GM18507 (cell line): ENCODE measurements at places on chromosomes 16 and 17.

DNA sequence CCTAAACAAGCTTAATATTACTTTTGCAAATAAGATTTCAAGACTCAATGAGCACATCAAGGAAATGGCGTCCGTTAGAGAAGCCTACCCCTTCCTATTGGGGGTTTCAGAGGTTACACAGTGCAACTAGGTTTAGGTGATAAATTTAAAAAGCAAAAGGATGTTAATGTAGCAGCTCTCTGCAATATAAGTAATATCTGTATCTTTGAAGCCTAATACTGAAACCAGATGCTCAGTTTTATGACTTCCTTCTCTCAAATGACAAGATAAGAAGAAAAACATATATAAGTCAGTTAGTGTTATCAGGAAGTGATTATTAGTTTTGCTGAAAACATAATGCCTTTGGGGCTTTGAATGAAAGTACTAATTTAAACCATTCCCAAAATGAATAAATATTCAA lies 54.3 kb upstream of the MED13 start:
- DNase-seq = peak; percentile 4

- DNase-seq = no peak
Observed at GRCh38 chr16:81748476-81749198, 30.5 kb upstream of the PLCG2 start.

- DNase-seq = no peak
Observed at GRCh38 chr17:45313996-45314740, 2.7 kb downstream of the MAP3K14 start.

DNA sequence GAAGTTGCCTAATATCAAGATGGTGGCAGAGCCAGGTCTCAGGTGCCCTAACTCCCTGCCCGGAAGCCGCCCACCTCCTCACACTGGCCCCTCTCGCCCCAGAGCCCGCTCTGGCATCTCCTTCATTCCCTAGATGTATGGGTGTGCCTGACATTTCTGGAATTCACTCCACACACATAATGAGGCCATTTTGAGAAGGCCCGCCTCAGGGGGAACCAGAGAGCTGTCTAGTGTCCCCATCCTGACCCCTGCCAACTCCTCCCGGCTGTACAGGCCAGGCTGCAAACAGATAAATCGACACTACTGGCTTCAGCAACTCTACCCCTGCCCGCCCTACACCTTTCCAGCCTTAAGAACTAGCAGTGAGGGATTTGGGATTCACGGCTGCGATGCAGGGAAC lies 7.7 kb downstream of the WNT3 start:
- no peak for DNase-seq

- DNase-seq = no peak
Observed at GRCh38 chr17:18968945-18969887, 17.3 kb downstream of the SLC5A10 start.

DNA sequence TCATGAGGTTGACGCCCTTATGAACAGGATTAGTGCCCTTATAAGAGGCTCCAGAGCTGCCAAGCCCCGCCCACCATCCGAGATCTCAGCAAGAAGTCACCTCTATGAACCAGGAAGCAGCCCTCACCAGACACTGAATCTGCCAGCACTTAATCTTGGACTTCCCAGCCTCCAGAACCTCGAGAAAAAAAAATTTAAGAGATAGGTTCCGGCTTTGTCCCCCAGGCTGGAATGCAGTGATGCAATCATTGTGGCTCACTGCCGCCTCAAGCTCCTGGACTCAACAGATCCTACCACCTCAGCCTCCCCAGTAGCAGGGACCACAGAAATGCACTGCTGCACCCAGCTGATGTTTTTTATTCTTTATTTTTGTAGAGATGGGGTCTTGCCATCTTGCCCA lies 22.5 kb upstream of the ADCY9 start:
- DNase-seq = no peak

DNA sequence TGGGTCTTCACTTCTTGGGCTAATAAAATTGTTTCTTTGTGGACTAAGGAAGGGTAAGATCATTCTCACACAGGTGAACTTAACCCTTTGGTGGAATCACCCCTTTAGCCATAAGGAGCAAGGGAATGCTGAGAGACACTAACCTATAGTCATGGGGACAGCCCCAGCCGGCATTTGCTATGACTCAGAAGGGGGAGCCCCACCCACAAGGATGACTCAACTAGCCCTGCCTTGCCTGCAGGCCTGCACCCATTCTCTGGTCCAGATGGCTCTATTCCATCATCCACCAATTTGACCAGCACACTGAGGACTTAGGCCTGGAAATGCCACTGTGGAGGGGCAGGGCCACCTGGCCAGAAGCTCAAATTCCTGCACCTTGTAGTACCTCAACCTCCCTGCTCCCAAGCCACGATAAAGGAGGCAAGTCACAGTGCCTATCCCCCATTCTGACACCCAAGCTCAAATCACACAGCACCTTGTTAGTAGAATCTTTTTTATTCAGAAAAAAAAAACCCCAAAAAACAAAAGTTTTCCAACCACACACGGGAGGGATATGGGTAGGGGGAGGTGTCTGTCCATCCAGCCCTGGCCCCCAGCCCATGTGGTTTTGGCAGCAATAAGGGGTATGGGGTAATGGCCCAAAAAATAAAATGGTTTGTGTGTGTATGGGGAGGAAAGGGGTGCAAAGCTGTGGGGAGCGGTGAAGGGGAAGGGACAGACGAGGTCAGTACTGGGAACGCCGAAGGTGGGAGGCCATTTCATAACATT lies 3.0 kb downstream of the PFN1 start:
- no peak for DNase-seq

GRCh38 chr17:19513897-19514488 lies 19.7 kb upstream of the SLC47A1 start:
- no peak for DNase-seq

DNA sequence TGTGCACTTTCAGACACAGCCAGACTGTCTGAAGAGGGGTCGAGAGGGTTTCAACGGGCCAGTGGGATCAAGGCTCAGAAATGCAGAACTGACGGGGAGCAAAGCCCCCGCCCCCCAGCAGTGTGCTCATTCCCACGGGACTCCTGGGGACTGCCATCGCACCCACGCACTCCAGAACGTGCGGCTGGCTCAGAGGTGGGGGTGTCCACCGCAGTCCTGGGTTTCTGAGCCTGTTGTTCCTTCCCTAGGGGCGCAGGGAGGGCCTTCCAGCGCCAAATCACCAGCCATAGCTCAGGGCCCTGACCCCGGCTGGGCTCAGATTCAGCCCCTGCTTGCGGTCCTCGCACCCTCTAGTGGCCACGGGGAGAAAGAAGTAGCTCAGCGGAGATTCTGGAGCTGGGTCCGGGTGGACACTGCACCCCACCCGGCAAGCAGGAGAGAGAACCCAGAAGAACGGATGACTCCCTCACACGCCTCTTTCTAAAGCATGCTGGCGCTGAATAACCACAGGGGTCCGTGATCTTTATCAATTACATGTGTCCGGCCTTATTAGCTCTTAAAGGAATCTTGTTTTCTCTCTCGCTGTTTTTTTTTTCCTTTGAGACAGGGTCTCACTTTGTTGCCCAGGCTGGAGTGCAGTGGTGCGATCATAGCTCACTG lies 45.0 kb upstream of the USP7 start:
- peak; percentile 80 for DNase-seq

DNA sequence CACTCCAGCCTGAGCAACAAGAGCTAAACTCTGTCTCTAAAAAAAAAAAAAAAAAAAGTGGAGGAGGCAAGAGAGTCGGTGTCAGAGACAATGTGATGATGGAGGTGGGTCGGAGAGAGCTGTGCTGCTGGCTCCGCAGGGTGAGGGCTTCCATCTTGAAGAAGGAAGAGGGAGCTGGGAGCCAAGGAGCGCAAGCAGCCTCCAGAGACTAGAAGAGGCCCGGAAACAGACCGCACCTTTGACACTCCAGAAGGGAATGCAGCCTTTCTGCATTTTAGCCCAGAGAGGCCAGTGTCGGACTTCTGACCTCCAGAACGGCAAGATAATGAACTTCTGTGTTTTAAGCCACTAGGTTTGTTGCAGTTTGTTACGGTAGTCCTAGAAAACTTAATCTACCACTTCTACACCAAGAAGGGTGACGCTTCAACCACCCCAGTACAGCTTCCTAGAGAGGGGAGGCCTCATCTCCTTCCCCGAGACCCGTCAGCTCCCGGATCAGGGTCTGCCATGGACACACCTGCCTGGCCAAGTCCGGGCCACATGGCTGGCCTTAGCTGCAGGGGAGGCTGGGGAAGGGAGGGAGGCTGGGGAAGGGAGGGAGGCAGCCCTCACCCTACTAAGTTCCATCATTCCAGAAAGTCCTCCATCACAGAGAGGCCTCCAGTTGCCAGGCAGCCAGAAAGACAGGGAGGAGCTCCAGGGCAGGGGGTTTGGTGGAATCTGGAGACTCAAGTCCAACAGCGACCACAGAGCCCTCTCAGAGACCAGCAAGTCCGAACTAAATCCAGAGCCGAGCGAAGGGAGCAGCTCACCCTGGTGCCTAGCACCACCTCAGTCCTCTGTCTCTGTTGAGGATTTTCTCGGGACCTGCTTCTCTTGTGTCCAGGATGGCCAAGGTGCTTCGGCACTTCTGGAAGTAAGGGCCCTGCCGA lies 13.2 kb upstream of the RBFOX3 start:
- DNase-seq = no peak

- DNase-seq = no peak
Observed at GRCh38 chr16:59719121-59719520, 985.0 kb upstream of the GOT2 start.

DNA sequence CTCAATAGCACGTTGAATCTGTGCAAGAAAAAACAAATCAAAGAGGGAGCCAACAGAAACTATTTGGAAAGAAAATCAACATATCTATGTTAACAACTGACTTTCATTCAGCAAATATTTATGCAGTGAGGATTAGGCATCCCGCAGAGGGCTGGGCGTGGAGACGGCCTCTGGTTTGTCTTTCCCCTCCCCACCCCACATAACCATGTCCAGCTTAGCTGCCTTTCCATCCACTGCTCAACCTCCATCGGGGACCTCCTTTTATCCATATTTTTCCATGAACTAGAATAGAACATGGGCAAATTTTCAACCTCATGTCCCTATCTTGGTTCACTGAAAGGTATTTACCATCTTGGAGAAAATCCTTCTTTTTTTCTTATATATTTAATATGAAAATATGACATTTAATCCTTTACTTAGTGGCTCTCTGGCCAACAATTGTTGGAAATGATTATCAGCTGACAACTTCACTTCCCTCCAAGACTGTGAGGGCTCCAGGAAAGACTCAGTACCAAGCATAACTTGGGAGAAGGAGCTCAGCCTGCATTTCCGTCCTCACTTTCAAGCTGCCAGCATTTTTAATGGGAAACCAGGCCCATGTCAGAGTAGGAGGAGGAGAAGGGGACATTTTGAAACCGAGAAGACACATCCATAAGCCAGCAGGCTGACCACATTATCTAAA lies 462.6 kb upstream of the MAF start:
- no peak for DNase-seq

DNA sequence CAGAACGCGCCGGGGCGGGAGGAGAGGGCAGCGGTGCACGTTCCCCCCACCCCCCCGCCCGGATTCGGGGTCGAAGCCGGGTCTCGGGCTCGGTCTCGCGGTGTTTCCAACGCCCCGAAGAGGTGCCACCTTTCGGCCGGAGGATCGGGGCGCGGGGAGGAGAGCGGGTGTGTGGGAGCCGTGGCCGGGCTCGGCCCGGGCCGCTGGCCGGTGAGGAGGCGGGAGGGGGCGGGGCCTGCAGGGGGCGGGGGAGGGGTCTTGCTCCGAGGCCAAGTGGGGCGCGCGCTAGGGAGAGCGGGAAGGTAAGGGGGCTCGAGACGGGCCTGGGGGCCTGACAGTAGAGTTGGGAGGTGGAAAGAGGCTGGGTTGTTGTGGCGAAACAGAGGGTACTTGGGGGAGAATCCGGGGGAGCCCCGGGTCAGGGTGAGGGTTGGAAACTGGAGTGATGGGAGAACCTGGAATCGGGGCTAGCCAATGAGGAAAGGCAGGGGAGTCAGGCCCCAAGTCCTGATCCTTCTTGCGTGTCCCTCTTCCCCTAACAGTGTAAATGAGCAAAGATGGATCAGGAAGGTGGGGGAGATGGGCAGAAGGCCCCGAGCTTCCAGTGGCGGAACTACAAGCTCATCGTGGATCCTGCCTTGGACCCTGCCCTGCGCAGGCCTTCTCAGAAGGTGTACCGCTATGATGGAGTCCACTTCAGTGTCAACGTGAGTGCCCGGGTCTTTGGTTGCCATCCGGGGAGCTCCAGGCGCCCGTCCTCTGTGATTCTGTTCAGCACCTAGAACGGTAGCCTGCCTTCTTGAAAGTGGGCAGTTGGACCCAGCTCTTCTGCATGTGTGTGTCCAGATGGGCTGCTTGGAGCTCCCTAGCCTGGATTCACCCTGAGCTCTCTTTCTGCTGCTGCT lies 873 bp downstream of the SETD1A start:
- DNase-seq = peak; percentile 51
